Sciatic nerve (tissue), 2 donors: ENCODE measurements at places on chromosomes 4 and X.

GRCh38 chrX:39992300-39992699 lies 105.5 kb downstream of the BCOR start:
- no peak for DNase-seq

- no peak for DNase-seq
Observed at GRCh38 chrX:79139446-79139845, 5.0 kb upstream of the GPR174 start.

- no peak for DNase-seq
Observed at GRCh38 chr4:70581980-70582379, 10.1 kb upstream of the AMBN start.

DNA sequence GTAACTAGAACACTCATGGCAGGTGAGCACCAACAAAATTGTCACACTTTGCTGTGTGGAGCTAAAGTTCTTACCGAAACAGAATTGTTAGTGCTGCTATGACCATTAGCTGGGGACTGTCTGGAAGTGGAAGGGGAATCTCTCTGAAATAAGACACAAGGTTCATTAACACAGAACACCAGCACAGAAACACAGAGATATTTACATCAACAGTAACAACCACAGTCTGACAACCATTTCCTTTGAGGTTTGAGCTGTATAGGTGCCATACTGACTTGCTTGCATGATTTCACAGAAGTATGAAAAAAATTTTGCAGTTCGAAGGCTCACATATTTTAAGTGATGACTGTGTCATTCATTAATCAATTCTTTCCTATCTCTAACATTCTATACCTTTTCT lies 109.8 kb downstream of the NYX start:
- DNase-seq: no peak

DNA sequence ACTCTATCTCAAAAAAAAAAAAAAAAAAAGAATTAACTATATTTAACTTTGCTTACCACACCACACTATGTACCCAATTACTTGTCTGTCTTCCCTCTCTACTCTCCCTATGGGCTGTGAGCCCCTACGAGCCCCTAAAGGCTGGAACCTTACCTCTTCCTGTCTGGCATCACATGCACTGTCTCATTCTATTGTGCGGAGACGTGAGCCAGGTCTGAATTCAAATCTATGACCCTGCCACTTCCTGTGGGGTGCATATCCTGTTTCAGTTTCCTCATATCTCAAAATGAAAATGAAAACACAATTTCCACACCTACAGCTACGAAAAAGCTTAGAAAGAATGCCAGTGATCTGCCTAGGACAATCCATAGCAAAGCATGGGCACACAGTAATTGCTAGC lies 42.9 kb upstream of the HS3ST1 start:
- no peak for DNase-seq
